ENCODE measurements at places on chromosomes 12 and 14.

GRCh38 chr12:123063535-123063934 is 83.1 kb downstream of the ARL6IP4 start:
- DNase-seq, result no peak

DNA sequence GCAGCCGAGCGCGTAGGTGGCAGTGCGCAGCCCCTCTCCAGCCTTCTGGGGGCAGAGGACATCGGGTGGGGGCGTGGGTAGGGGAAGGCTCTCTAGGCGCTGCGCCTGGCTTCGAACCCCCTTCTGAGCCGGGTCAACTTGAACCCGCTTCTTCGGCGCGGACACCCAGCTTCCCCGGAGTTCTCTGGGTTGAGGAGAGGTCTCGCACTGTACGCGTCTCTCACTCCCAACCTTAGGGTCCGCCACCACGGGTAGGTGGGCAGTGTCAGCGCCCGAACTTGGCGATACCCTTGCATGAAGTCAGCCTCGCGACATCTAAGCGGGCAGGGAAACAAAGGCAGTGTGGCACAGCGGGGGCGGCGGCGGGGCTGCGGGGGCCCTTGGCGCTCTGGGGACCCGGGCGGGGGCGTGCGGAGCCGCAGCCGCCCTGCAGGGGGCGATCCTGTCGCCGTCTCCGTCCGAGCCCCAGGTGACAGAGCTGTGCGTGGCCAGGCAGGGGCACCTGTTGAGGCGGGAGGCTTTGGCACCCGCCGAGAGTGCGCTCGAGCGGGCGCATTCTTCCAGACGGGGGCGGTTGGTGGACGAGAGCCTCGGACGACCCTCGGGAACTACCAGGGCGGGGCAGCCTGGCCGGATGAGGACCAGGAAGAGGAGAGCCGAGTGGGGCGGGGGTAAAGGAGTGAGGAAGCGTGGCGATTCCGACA is 1.1 kb downstream of the GALNT16 start:
- DNase-seq, result peak; percentile 28

DNA sequence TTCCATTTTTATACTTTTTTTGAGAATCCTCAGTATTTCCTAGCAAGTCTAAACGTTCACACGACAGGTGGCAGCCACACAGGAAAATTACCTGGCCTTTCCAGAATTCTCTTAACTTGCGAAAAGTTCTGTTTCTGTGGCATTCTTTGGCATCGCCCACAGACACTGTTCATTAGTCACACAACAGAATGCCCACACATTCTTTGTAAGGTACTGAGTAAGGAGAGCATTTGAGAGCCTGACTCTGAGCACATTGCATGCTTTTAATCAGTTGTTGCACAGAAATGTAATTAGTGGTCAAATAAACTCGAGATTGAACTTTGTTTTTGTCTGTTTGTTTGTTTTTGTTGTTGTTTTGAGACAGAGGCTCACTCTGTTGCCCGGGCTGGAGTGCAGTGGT is 52.4 kb downstream of the LMNTD1 start:
- no peak for DNase-seq

- no peak for DNase-seq
Observed at GRCh38 chr12:14795028-14795448, 8.2 kb downstream of the WBP11 start.

GRCh38 chr12:51391283-51392123 is at the start of gene GALNT6:
GALNT6 (minus strand) TSS chr12:51391406; CDS start chr12:51379781, 11,625 bp downstream.
- no peak for DNase-seq

DNA sequence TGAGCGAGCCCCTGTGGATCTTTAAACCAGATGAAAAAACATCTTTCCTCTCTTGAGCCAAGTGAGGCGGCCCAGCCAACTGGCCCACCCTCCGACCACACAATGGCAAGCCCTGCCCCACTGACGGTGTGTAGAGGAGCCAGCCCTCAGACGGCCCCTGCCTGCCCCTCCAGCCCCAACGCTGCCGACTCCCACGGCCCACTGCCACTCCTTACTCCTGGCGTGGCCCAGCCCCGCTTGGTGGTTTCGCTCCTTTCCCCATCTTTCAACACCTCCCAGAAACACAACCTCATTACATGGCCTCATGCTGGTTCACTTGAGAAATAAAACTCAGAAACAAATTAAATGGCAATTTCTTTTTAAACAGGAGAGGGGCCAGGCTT is 80.6 kb upstream of the DICER1 start:
- DNase-seq, result no peak

DNA sequence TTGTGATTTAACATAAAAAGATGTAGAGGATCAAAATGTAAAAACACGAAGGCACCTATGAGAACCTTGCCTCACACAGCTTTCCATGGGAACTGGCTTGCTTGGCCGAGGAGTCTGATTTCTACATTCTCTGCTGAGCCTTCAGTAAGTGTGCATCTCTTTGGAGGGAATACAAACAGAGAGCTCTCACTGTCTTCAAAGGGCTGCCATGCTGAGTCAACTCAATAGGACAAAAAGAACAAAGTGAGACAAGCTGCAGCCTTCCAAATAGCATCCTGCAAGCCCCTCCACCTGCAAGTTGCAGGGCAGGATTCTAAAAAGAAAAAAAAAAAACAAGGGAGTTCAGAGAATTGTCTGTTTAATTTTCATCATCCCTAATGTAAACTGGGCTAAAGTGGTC is 411.9 kb downstream of the NELL2 start:
- no peak for DNase-seq

GRCh38 chr14:91273885-91274273 is 29.4 kb upstream of the GPR68 start:
- no peak for DNase-seq

GRCh38 chr14:33862261-33862802 is 88.5 kb downstream of the EGLN3 start:
- no peak for DNase-seq

DNA sequence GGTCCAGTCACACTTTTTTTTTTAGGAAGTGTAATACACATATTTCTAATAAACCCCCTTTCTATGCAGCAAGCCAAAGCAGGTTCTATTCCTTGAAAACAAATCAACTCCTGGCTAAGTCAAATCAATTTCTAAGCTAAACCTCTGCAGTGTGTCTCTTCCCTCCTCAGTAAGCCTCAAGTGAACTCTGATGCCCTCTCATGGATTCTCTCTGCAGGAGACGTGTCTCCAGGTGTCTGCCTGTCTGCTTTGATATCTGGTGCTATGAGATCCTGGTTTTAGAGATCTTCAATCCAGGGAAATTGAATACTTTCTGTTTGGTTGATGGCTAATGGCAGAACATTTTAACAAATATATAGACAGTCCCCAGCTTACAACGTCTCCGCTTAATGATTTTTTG is 791.7 kb downstream of the AACS start:
- no peak for DNase-seq

GRCh38 chr12:115057445-115057844 is 373.5 kb upstream of the TBX3 start:
- DNase-seq, result no peak

- DNase-seq, result peak; percentile 57
Observed at GRCh38 chr14:24332268-24332993, 2.4 kb downstream of the ADCY4 start.

DNA sequence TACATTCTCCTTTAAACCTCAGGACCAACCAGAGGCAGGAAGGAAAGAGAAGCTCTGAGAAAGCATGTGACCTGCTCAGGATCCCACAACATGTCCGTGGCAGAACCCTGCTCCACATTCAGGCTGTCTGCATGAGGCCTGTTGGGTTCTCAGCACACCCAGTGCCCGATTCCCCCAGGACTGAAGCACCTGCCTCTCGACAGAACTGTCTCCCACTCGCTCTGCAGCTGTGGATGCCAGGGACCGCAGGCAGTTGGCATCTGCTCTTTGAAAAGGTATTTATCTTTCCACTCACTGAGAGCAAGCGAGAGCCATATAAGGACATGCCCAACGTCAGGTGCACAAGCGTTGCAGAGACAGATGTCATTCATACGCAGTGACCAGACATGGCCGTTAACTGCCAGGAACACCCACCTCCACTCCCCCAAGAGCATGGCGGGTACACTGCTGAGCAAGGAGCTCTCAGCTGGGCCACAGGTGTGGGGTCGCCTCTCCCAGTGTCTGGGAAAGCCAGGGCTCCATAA is 18.9 kb downstream of the PITPNM2 start:
- DNase-seq, result peak; percentile 97

DNA sequence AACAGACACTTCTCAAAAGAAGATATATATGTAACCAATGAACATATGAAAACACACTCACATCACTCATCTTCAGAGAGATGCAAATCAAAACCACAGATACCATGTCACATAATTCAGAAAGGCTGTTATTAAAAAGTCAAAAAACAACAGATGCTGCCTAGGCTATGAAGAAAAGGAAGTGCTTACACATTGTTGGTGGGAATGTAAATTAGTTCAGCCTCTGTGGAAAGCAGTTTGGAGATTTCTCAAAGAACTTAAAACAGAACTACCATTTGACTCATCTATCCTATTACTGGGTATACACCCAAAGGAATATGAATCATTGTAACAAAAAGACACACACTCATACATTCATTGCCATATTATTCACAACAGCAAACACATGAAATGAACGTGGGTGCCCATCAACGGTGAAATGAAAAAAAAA is 35.1 kb downstream of the EIF2S3B start:
- DNase-seq, result no peak

DNA sequence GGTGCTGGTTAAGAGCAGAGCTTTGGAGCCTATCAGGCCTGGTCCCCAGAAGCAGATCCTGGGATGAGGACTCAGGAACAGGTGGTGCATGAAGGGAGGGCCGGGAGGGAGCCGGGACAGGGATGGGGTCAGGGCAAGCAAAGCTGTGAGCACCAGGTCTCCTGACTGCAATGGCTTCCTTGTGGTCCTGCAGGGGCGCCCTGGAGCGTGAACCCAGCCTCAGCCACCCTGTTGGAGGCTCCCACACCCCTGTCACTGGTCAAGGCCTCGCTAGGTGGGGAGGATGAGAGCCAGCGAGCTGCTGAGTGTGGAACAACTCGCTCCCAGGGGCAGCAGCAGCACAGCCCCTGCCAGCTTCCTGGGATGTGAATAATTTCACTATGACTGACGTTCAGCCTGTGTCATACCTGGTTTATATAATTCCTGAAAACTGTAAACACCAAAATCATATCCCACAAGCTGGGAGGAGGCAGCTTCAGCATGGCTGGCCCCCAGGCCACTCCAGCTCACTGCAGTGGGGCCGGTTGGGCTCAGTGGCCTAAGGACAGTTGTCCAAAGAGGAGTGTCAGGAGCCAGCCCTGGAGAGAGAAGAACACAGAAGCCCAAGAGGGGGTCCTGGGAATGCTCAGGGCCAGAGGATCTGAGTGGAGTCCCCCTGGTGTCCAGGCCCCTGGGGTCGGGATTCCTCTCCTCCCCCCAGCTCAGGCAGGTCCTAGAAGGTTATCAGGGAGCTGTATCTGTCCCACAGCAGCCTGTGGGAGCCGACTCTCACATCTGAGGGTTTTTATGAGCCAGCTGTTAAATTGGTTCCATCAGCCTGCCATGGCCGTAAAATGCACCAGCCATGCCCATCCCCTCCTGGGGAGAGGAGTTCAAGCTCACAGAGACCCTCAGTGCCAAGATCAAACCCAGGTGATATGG is 272.9 kb downstream of the ADGRD1 start:
- no peak for DNase-seq

GRCh38 chr14:33954016-33954598 is 3.2 kb upstream of the EGLN3 start:
- peak; percentile 52 for DNase-seq

- DNase-seq, result no peak
Observed at GRCh38 chr14:73333031-73333430, 95.7 kb downstream of the PAPLN start.

DNA sequence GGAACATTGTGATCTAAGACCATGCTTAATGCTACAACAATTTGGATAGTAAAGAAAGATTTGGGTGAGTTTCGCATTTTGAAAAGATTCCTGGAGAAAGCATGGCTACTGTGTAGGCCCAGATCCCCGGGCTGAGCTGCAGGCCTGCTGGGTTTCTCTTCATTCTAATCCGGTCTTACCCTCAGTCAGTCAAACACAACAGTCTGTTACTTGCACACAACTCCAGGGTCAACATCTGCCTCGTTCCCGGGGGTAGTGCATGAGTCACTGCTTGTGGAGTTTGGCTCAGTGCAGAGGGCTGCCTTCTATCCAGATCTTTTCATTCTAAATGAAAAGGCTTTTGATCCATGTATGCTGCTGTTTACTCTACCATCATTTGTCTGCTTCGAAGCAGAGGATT is 60.4 kb upstream of the SEL1L start:
- DNase-seq, result no peak

All from NCI-H1105 (cell line).